CD14-positive monocyte (primary cell): ENCODE measurements at places on chromosomes 2 and 18. TPM values are rescaled to one million over a fixed set of nuclear protein-coding genes. Genes with fewer than 3 reads are reported as not detected.

EML6 gene
- 0.22 and 0.79 TPM in 2 replicates for polyA plus RNA-seq

IL36B gene
- not detected for polyA plus RNA-seq

LOXHD1 gene
- polyA plus RNA-seq, result 0.33 TPM

PPM1B gene
- polyA plus RNA-seq, result 9.5 and 17.7 TPM in 2 replicates

DSC3 gene
- polyA plus RNA-seq, result not detected

PPP1R1C gene
- polyA plus RNA-seq, result not detected in 2 replicates

ALLC gene
- not detected in 2 replicates for polyA plus RNA-seq

CPO gene
- not detected for polyA plus RNA-seq

DNA sequence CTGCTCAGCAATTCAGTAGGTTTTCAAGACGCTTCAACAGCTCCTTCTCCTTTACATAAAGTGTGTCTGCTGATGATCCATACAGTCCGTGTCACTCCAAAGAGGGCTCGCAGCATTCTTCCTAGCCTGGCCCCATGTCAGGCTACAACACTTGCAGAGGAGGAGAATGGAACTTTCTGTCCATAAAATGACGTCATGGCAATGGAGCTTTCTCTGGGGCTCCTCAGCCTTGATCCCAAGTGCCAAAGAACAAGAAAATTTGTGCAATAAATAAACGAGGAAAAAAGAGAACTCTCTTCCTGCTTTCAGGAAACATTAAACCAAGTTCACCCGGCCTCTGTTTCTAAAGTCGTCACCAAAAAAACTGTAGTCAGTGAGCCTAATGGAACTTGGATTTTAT lies 199.5 kb upstream of the MEIS1 start:
- no peak for DNase-seq
- no peak overlapping the region for H3K27ac ChIP-seq
- H3K4me3 ChIP-seq, result no peak overlapping the region
- H3K36me3 ChIP-seq, result no peaks in the 10 kb centered on the region
- no peaks in the 10 kb centered on the region for H3K27me3 ChIP-seq

- H3K27me3 ChIP-seq, result no peaks in the 10 kb centered on the region
- no peaks in the 10 kb centered on the region for H3K4me1 ChIP-seq
- DNase-seq, result no peak
Observed at GRCh38 chr2:22784566-22784965, 600.4 kb upstream of the KLHL29 start.

GRCh38 chr2:108370080-108370479 lies 7.7 kb upstream of the SULT1C4 start:
- no peak overlapping the region for H3K4me3 ChIP-seq
- H3K4me1 ChIP-seq, result no peaks in the 10 kb centered on the region
- no peak overlapping the region for H3K27ac ChIP-seq
- no peaks in the 10 kb centered on the region for H3K27me3 ChIP-seq
- no peak for DNase-seq

- no peak for DNase-seq
- H3K4me1 ChIP-seq, result peaks cover 24% of the 10 kb centered on the region
- H3K27ac ChIP-seq, result no peak overlapping the region
- H3K27me3 ChIP-seq, result peaks cover 11% of the 10 kb centered on the region
Observed at GRCh38 chr2:10873790-10874437, 37.8 kb upstream of the KCNF1 start.

DNA sequence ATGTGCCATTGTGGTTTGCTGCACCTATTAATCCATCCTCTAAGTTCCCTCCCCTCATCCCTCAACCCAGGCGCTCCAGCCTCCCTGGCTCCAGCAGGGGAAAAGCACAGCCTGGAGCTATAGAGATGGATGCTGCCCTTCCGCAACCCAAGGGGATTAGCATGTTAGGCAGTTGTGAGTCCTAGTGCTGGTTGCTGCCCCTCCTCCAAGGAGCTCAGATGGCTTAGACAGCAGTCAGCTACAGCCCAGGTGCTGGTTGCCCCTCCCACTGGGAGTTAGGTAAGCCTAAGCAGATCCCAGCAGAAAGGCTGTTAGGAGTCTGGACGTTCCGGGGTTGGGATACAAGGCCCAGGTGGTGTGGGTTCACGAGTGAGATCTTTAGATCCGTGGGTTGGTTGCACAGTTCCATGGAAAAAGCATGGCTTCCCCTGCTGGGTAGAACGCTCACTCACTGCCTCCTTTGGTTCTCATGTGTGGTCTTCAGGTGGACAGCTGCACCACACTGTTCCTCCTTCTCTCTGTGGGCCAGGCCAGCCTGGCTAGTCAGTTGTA lies 446.1 kb downstream of the ZNF804A start:
- no peak overlapping the region for H3K4me3 ChIP-seq
- no peaks in the 10 kb centered on the region for H3K36me3 ChIP-seq
- no peak for DNase-seq
- no peak overlapping the region for H3K27ac ChIP-seq

DNA sequence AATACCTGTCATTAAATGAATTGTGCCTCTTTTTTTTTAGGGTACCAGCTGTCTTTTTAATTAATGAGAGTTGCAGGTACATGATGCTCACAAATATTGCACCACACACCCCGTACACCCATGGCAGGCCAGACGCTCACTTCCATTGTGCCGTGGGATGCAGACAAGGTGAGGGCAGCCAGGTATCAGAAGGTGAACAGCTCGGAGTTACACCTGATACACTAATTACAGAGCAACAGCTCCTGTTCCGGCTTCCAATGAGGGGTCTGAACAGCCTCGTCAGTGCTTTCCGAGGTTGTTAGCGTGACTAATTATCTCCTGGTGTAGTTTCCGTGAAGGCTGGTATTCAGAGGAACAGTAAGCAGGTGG lies 442.8 kb downstream of the ZNF516 start:
- no peaks in the 10 kb centered on the region for H3K4me1 ChIP-seq
- H3K27me3 ChIP-seq, result no peaks in the 10 kb centered on the region
- no peak for DNase-seq
- H3K4me3 ChIP-seq, result no peak overlapping the region

GRCh38 chr18:22268641-22269128 lies 99.3 kb downstream of the GATA6 start:
- no peak overlapping the region for H3K27ac ChIP-seq
- peaks cover 2% of the 10 kb centered on the region for H3K27me3 ChIP-seq
- H3K4me1 ChIP-seq, result no peaks in the 10 kb centered on the region

GRCh38 chr2:124149571-124149970 lies 124.5 kb downstream of the CNTNAP5 start:
- H3K36me3 ChIP-seq, result no peaks in the 10 kb centered on the region
- H3K27me3 ChIP-seq, result no peaks in the 10 kb centered on the region
- DNase-seq, result no peak

DNA sequence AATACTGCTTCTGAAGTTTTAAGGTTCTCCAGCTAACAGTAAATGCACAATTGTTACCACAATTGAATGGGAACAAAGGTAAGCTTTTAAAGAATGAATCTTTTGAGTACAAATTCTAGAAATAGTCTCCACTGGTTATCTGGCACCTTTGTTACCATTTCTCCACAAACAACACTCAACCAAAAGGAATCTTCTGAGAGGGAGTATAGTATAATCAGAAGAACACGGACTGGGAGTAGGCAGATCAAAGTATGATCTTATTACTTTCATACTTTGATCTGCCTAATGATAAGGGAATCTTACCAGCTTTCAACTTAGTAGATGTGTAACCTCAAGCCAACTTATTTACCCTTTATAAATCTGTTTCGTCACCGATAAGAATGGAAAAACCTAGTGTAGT lies 1.4 kb downstream of the CEP76 start:
- H3K36me3 ChIP-seq, result peaks cover 20% of the 10 kb centered on the region
- H3K4me3 ChIP-seq, result peak overlapping the region; percentile 89
- H3K27ac ChIP-seq, result peak overlapping the region; percentile 95
- no peaks in the 10 kb centered on the region for H3K27me3 ChIP-seq
- H3K4me1 ChIP-seq, result peaks cover 32% of the 10 kb centered on the region

DNA sequence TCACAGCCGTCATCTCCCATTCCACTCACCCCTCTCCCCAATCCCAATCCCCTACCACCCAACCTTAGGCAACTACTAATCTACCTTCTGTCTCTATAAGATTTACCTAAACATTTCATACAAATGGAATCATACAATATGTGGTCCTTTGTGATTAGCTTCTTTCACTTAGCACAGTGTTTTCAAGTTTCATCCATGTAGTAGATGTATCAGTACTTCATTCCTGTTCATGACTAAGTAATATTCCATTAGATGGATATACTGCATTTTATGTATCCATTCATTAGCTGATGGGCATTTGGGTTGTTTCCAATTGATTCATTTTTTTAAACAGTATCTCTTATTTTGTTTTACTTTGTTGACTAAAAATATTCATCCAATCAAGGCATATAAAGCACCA lies 109.6 kb downstream of the CDH2 start:
- no peak for DNase-seq
- H3K27ac ChIP-seq, result no peak overlapping the region
- H3K4me3 ChIP-seq, result no peak overlapping the region
- H3K36me3 ChIP-seq, result no peaks in the 10 kb centered on the region
- H3K4me1 ChIP-seq, result no peaks in the 10 kb centered on the region

DNA sequence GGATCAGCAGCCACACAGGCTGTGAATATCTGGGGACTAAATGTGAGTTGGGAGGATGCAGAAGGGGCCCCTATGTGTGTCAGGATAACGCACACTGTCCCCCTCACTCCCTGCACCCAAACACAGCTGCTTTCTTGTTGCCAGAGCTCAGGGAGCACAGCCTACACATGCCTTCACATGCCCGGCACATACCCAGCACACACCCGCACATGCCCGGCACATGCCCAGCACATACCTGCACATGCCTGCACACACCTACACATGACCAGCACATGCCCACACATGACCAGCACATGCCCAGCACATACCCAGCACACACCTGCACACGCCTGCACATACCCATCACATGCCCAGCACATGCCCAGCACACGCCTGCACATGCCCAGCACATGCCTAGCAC lies 75.6 kb downstream of the TPO start:
- DNase-seq, result no peak
- no peak overlapping the region for H3K27ac ChIP-seq
- no peaks in the 10 kb centered on the region for H3K4me1 ChIP-seq

GRCh38 chr18:2537296-2537695 lies 34.0 kb downstream of the METTL4 start:
- H3K4me3 ChIP-seq, result no peak overlapping the region
- H3K4me1 ChIP-seq, result no peaks in the 10 kb centered on the region
- no peaks in the 10 kb centered on the region for H3K27me3 ChIP-seq
- peaks cover 31% of the 10 kb centered on the region for H3K36me3 ChIP-seq
- no peak for DNase-seq

DNA sequence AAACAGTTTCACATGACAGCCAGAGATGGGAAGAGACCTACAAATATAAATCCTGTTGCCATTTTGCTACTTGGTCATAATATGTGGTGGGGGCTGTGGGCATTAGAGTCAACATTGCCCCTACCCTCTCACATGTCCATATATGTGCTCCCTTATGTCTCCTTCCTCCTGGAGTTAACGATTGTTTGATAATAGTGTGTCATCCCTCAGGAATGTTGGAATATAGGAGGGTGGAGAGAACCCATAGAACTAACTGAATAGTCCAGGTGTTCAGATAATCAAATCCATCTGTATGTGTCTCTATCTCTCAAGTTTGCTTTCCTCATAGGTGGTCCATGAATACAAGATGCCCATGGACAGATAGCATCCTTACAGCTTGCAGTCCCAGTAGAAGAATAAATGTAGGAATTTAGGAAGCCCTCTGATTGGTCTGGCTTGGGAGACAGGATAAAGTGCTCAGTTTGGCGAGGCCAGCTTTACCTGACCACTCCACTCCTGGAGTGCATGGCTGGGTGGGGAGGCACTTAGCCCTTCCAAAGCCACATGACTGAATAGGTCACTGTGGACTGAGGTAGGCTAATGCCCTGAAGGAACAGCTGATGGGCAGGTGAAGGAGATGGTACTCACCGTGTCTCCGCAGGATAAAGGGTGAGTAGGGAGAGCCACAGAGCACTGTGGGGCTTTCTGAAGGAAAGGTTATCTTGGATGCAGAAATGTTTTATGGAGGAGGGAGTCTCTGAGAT lies 166.9 kb downstream of the CDCA7 start:
- peaks cover 2% of the 10 kb centered on the region for H3K27me3 ChIP-seq
- H3K36me3 ChIP-seq, result no peaks in the 10 kb centered on the region
- DNase-seq, result no peak
- peaks cover 19% of the 10 kb centered on the region for H3K4me1 ChIP-seq
- no peak overlapping the region for H3K4me3 ChIP-seq
